ENCODE measurements at places on chromosomes 7 and 10.

- no peak for DNase-seq
Measured at GRCh38 chr7:47439181-47439667, 142.7 kb downstream of the TNS3 start.

- peak; percentile 11 for DNase-seq
Measured at GRCh38 chr7:158963771-158964241, 107.4 kb downstream of the DYNC2I1 start.

DNA sequence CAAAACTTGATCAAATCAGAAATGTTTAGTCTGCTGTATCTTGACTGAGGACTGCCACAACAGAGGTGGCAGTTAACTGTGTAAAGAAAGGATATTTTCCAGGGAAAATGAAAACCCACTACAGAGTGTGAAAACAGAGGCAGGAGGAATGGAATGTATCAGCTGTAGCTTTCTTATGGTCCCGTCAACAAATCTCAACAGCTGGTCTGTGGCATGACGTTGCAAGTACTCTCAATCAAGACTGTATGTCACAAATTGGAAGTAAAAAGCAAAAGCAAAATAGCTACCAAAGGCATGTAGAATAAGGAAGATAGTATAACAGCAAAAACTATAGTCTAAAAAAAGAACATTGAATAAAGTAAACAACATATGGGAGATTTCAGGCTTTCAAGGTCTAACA lies 123.5 kb downstream of the KMT2C start:
- peak; percentile 77 for DNase-seq

DNA sequence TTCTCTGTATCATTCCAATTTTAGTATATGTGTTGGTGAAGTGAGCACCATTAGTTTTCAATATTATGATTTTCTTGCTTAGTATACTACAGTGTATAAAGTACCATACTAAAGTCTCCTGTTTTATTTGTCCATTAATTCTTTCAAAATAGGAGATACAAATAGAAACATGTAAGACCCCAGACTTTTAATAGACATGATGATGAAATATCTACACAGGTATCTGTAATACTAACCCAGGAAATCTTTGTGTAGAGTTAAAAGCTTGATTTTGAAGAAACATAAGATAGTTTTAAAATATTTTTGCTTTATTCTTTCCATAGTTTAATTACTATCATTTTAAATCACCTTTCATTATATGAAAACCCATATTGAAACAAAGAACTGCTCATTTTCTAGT lies 133.8 kb upstream of the WNT16 start:
- no peak for DNase-seq

- no peak for DNase-seq
Measured at GRCh38 chr7:40542982-40543741, 408.4 kb downstream of the SUGCT start.

DNA sequence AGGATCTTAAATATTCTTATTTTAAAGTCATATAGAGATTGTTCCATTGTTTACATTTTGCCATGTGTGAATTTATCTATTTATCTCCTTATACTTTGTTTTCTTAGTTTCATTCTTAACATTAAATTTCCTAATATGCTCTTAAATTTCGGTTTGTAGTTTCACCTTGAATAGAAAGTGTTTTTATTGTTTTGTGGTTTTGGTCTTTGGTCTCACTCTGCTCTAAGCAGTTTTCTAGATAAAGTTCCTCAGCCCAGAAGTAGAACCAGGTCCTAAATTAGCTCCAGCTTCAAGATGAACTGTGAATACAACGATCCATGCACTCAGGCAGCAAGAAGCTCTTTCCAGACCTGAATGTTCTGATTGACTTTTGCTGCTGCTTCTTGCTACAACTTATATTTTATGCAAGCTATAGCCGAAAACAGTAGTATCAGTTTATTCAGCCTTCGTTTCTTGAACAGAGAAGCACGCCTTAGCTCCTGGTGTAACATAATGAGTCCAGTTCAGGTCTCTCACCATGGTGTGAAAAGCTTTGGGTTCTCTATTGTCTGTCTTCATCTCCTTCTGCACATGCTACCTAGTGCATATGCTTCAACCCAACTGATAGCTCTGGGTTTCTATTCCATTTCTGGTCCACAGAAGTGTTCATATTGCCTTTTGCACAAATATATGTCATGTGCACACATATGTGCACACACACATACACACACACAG lies 95.3 kb downstream of the SEM1 start:
- no peak for DNase-seq

DNA sequence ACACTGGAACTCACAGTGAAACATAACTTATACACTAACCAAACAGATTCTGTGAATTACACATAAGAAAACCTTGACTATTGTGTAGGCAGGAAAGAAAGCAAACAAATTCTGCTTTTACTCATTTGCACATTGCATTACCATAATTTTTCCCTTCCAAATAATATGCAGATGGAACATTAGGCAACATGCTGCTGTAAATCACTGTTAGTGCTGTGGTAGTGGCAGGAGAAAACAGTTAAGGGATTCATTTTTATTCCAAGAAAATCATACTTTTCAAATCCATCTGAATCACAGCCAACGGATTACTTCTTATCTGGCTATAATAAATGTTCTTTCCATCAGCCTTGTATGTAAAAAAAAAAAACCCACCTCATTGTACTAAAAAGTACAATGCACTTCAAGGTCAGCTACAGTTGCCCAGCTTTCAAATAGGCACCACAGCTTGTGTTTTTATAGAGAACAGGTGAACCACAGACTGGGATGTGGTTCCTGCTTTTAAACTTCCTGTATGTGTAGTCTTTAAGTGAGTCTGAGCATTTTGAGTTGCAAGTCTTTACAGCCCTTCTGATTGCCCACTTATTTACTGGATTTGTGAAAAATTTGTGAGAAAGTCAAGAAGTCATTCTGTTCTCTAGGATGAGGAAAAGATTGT lies 590.0 kb upstream of the SEMA3D start:
- peak; percentile 49 for DNase-seq

Measured in lung (tissue), 17 donors.